ENCODE measurements at places on chromosomes 6 and 20.

- DNase-seq = no peak
Measured at GRCh38 chr20:2151858-2152281, 50.2 kb downstream of the STK35 start.

- DNase-seq = no peak
Measured at GRCh38 chr6:31578184-31579118, 3.1 kb downstream of the TNF start.

GRCh38 chr20:63318391-63319163, 25.6 kb downstream of the COL20A1 start:
- DNase-seq = no peak

GRCh38 chr6:30234356-30234755, 21.1 kb upstream of the TRIM26 start:
- no peak for DNase-seq

DNA sequence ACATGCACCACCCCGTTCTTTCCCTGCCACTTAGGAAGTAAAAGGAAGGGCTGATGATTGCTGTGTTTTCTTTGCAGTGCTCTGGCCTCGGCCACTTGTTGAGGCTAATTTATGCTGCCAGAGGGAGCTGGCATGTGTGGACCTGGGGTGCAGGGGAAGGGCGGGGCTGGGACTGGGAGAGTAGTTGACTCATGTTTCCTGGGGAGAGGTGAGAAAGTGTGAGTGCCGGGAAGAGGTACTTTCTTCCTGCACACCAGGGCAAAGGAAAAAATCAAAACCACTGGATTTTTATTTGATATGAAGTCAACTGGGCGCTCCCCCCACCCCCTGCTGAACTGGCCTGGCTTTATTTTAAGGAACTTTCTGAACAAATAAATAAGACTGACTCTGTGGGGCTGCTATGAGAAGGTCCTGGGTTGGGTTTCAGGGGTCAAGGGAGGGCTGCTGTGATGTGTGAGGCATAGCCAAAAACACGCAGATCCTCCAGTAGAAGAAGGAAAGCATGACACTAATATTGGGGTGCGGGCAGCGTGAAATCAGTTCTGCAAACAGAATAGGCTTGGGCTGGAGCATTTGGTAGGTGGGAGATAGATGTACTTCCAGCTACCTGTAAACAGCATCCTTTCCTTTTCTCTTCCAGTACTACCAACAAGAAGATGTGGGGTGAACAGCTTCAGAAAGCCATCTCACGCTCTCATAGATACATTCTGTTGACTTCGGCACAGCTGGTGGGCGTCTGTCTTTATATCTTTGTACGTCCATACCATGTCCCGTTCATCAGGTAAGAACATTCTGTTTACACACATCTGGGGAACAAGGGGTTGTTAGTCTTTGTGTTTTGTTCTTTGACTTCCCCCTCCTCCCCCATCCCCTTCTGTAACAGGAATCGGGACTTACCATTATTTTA, 87.5 kb downstream of the SYNJ2 start:
- no peak for DNase-seq

- no peak for DNase-seq
Measured at GRCh38 chr20:9516234-9516871, 2.0 kb downstream of the LAMP5 start.

DNA sequence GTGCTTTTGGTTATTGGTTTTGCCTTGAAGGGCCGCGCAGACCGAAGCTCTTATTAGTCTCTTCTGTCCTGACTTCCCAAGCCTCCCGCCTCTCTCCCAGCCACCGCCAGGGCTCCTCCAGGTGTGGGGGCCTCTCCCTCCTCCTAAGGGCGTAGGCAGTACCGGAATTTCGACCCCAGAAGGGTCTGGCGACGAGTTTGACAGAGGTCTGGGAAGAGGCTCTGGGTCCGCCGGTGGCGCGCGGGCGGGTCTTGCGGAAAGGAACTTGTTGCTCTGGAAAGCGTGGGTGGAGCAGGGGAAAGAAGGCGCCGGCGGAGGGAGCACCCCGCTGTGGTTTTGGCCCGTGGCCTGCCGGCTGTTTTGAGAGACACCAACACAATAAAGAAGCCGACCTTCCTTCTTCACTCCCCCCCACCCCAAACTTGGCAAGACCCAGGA, 1.8 kb downstream of the PCSK2 start:
- DNase-seq = no peak

DNA sequence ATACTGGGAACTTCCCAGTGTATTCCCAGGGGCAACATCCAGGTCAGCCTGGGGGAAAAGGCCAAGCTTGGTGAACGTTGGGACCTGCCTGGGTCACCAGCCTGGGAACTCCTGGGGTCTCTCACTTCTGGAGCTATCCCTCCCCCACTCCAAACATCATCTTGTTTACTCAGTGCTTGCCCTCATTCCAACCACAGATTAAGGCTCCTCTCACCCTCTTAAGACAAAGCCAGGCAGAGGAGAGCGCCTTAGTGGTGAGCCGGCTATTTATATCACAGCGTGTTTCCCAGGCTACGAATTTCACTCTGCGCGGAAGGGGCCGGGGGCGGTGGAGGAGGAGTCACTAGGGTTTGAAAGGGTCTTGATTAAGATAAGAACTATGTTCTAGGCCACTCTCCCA, 12.1 kb downstream of the PRPH2 start:
- DNase-seq = no peak

DNA sequence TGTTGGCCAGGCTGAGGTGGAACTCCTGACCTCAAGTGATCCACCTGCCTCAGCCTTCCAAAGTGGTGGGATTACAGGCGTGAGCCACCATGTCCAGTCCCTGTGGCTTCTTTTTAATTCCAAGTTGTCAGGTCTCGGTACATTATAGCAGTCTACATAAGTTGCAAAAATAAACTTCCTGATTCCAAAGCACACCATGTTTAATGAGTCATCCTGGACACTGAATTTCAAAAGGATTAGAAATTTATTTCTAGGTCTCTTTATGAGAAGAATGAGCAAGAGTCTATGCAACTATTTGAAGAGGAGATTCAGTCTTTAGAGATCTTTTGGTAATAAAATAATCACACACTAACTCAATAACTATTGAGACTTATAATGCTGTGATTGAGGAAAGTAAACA, 63.9 kb upstream of the MCHR2 start:
- DNase-seq = no peak
